ENCODE measurements at places on chromosomes 1 and 21.
A peak's percentile ranks its signal among the peaks of the same experiment; 100 is the strongest.

- no peak for DNase-seq
These were observed 53.6 kb downstream of the RERE start for GRCh38 chr1:8763888-8764287.

- DNase-seq = peak; percentile 67
These were observed 160.9 kb downstream of the GABPA start for GRCh38 chr21:25895565-25896205.

DNA sequence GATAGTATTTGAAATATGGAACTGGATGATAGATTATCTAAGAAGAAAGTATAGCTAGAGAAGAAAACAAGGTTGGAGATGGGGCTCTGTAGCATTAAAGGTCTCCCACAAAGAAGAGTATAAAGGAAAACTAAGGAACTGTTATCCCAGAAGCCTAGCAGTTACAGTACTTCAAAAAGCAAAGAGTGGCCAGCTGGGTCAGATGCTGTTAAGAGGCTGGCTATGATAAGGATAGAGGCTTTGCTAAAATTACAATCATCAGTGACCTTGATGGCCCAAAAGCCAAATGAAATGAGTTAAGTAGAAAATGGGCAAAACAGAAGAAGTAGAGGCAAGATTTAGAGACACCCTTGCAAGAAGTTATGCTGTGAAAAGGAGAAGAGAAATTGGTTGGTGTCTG, 25.1 kb upstream of the ANGPTL1 start:
- no peak for DNase-seq

GRCh38 chr21:45551316-45551715, 9.1 kb upstream of the SLC19A1 start:
- DNase-seq = no peak

DNA sequence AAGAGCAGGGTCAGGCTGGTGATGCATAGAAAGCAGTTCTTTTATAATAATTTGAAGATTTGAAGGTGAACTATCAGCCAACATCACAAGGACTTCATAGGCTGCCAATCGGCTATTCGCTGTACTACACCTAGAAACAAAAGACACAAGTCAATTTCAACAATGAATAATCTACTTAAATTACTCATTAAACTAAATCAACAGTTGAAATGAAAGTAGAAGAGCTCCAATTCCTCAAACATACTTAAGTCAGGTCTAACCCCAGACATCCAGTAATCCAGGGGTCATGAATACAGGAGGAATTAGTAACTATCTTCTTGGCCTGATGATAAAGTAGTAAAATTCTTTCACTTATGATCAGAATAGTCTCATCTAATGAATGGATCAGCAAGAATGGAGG, 64.5 kb downstream of the PCSK9 start:
- no peak for DNase-seq

GRCh38 chr1:232773752-232774151, 31.5 kb upstream of the MAP10 start:
- no peak for DNase-seq

- DNase-seq = no peak
These were observed 24.9 kb upstream of the FMO2 start for GRCh38 chr1:171160211-171160610.

GRCh38 chr1:7127322-7128075, 342.2 kb downstream of the CAMTA1 start:
- no peak for DNase-seq

- no peak for DNase-seq
These were observed 1.8 kb downstream of the SWT1 start for GRCh38 chr1:185158800-185159199.

GRCh38 chr1:92409946-92410549, 76.7 kb downstream of the GFI1 start:
- no peak for DNase-seq

DNA sequence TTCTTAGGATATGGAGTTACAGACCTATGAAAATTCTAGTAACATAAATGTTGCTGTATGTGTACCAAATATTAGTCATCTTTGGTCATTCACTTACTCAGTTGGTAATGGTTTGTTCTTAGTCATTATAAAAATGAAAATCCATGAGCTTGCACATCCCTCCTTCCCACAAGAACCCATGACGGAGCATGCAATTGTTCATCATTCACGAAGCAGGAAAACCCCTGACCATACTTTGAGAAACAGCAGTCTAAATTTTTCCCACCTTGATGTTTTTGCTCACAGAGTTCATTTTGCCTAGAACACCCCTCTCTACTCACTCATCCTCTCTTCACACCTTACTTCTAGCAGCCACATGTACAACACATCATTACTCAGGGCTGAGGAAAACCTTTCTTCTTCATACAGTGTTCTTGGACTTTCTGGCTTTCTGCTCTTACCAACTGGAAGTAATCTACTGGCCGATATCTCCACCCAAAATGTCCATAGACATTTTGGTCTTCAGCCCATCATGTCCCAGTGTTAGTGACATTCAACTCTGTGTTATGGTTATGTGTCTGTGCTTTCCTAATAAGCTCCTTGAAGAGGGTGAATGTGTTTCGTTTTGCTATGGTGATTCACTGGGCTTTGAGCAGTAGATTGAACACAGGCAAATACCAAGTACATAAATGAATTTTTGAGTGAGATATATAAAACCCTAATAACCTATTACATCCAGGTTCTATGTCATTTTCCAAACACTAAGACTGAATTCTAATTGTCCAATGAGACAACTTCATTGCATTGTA, 189.9 kb downstream of the ZC3H11B start:
- no peak for DNase-seq

- no peak for DNase-seq
These were observed 3.6 kb upstream of the OTUD3 start for GRCh38 chr1:19878637-19878985.

DNA sequence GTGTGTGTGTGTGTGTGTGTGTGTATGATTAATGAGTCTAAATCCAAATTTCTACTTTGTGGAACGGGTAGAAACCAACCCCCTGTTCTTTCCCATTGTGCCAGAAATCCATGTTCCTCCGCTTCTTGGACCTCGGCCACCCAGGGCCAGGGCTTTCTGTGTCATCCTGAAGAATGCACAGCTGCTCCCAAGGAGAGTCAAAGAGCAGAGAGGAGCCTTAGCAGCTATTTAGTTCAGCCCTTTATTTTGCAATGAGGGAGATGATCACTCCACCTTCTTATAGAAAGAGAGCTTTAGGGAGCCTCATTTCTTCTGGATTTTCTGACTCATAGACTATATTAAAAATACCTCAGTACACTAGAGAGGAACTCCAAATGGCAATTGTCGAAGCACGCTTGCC, 489.3 kb upstream of the VAMP3 start:
- no peak for DNase-seq

- DNase-seq = no peak
These were observed 27.3 kb upstream of the A3GALT2 start for GRCh38 chr1:33348194-33348593.

GRCh38 chr1:60891281-60891680, 191.1 kb upstream of the NFIA start:
- no peak for DNase-seq

GRCh38 chr1:101178688-101179491, 57.9 kb upstream of the S1PR1 start:
- DNase-seq = no peak

DNA sequence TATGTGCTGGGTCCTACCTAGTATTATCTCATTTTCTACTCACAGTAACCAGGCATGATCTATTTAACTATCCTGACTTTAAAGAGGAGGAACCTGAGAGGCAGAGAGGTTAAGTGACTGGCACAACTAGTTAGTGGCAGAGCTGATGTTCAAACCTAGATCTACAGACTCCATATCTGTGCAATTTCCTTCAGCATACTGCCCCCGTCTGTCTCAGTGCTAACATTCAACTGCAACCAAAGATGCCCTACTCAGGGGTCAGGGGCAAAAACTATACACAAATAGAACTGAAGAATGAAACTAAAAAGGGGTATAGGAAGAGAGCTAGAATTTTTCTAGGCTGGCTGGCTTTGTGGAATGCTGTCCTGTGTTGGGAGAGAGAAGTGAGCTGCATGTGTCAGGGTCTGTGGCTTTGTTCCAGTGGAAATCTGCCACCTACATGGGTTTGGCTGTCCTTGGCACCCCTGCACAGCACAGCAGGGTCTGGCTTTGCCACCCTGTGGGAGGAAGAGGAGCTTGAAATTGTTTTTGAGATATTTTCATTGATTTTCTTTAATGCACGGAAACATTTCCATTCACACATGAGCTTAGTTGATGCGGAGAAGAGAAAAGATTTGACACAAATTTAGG, 368.5 kb downstream of the RPS6KC1 start:
- DNase-seq = no peak

DNA sequence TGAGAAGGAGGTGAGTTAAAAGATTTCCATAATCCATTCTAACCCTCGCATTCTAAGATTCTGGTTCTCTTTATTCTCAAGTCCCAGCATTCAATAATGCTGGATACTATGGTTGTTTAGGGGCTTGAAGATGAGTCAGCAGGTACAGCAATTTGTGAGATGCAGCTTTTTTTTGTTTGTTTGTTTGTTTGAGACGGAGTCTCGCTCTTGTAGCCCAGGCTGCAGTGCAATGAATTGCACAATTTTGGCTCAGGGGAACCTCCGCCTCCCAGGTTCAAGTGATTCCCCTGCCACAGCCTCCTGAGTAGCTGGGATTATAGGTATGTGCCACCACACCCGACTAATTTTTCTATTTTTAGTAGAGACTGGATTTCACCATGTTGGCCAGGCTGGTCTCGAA, 23.3 kb downstream of the EIF4G3 start:
- DNase-seq = no peak

DNA sequence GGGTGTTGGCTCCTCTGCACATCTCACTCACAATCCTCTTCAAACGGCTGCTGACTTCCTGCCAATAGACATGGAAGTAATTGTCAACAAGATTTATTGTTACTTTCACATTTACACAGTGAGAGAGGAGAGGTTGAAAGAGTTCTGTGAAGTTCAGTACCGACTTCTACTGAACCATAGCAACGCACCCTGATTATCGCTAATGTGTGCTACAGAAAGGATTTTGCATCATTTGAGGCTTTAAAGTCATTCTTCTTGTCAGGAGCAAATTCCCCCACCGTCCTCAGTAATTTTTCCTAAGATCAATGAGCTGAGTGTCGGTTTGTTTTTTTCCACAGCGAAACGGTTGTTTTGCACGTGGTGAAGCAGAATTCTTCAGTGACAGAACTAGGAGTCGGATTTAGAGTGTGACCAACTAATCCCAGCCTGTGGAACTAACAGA, 361.0 kb downstream of the ADGRL2 start:
- peak; percentile 22 for DNase-seq

GRCh38 chr1:226268421-226269124, 40.4 kb downstream of the LIN9 start:
- no peak for DNase-seq

- no peak for DNase-seq
These were observed 39.0 kb upstream of the F3 start for GRCh38 chr1:94580367-94581115.

DNA sequence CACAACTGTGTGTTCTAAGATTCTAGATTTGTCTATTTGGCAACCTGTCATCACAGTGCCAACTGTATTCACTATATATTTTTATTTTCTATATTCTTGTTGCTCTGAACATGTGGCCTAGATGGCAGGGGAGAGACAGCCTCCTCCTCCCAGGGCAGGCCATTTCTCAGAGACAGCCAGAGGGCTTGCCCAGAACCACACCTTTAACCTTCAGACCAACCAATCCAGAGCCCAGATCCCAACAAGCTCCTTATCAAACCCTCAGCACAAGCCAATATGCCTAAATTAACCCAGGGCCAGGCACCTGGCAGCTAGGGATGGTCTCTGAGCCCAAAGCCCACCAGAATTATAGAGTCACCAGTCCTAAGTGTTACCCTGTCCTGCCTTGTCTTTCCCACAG, 19.3 kb downstream of the TRIM11 start:
- no peak for DNase-seq

- DNase-seq = no peak
These were observed 91.9 kb upstream of the SLC25A33 start for GRCh38 chr1:9447215-9447960.

DNA sequence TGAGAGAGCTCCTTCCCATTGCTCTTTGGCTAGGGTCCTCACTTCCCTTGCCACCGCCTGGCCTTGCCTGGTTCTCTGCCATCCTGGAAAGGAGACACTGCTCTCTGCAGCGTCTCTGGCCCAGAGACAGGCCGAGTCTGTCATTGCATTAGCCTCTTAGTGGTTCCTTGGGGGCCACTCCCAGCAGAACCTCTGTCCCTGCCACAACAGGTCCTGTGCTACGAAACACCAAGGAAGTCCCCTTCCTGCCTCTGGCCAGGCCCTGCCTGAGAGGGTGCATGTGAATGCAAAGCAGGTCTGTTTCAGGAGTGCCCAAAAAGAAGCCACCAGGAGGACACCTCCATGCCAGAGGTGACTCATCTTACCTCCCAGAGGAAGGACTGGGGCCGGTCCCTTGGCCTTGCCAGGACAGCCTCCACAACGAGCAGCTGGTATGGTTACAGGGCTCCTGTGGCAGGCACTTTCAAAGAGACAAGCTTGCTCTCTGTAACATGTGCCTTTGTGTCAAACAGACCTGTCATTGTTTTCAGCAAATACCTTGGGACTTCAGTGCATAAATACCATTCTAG, 59.6 kb downstream of the VPS26C start:
- no peak for DNase-seq

DNA sequence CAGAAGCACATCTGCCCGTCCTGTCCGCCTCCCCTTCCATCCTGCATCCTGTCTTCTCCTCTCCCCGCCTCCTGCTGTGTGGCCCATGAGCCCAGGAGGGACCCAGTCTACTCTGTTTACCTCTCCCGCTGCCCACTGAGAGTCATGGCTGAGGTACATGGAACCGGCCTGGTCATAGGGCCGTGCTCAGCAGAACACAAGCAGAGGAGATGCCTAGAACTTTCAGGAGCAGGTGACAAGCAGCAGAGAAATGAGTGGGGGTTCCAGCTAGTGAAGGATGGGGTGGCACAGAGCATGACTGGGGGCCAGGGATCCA, 70.8 kb downstream of the ATP5PO start:
- DNase-seq = no peak

- DNase-seq = no peak
These were observed 265.2 kb downstream of the BRINP3 start for GRCh38 chr1:190212450-190212849.

GRCh38 chr1:159015440-159015909, 5.8 kb downstream of the IFI16 start:
- no peak for DNase-seq

Measured in COR-L47 (cell line).